Activated CD4-positive, alpha-beta T cell treated with anti-CD3 and anti-CD28 coated beads, Interleukin-2, Interleukin-6, amounts not matched to agents 100 ng/mL and 50 ng/mL, durations not matched to agents 16 hours and 8 hours (primary cell): ENCODE measurements at places on chromosomes 2 and 18.

- no peak for DNase-seq
These were observed 10.2 kb upstream of the PTPN4 start for GRCh38 chr2:119749477-119750012.

- DNase-seq, result no peak
These were observed 76.1 kb upstream of the CPO start for GRCh38 chr2:206863196-206863595.

DNA sequence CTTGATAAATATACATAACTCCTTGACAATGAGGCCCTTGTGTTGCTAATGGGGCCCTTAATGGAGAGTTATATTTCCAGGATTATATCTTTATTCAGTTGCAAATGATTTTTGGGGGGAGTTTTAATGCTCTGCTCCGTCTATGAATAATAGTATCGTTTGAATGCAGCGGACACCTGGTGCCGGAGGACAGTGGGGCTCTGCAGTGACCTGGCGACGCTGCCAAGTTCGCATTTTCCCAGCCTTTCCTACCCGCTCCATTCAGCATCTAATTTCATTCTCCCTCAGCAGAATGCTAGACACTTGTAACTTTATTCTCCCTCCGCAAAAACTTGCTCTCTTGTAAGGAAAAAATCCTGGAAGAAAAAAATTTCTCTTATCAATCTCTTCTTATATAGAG lies 257.6 kb upstream of the SALL3 start:
- DNase-seq, result no peak

DNA sequence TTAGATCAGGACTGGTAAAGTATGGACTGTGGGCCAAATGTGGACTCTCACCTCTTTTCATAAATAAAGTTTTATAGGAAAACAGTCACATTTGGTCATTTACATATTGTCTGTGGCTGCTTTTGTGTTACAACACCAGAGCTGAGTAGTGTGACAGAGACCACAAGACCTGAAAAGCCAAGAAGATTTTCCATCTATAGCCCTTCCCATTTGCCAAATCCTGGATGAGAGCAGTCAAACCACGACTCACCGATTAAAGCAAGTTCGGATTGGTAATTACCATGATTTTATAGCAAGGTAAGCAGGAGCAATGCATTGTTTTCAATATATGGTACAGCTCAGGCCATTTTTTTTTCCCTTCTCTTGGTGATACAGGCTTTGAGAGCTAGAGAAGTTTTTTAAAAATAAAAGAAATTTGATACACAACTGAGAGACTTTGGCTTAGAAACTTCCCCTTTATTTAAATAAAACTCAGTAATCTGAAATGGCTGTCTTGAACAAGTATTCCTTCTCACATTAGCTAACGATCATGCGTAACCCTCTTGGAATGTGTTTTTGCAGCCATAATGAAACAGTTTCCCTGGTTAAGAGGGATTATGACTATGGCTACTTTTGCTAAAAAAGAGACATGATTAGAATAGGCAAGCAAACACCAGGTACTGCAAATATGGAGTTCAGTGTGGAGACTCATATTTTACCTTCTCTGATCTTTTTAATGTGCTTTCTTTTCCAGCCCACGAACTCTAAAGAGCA lies 9.5 kb upstream of the MALL start:
- DNase-seq, result no peak

- no peak for DNase-seq
These were observed 24.8 kb downstream of the BOLL start for GRCh38 chr2:197760293-197760657.

GRCh38 chr2:36235426-36235825 lies 120.2 kb upstream of the CRIM1 start:
- no peak for DNase-seq

GRCh38 chr2:184851576-184851975 lies 253.2 kb downstream of the ZNF804A start:
- no peak for DNase-seq

DNA sequence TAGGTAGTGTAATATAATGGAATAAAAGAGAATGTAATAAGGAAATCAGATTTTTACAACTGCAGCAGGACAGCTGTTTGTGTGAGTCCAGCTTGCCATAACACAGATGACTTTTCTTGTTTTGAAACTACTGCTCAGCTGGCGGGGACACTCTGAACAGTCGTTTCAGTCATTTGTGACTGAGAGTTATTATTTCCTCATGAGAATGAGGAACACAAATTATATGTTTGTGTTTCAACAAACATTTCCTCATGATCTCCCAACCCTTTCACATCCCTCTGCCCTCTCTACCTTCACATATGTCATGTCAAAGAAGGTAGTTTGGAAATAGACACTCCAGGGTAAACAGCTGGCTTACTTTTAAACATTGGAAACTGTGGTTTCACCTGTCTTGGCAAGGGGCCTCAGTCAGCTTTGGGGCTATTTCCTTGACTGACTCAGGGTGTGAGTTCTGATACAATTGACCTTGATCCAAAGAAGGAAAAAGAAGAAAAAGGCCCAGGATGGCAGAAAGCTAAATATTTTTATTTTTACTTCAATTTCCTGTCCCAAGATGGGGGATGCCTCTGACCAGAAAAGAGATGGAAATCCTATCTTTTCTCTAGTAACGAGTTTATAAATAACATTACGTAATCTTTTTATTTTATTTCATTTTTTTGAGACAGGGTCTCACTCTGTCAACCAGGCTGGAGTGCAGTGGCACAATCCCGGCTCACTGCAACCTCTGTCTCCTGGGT lies 593 bp downstream of the SP140L start:
- DNase-seq, result peak; percentile 43

DNA sequence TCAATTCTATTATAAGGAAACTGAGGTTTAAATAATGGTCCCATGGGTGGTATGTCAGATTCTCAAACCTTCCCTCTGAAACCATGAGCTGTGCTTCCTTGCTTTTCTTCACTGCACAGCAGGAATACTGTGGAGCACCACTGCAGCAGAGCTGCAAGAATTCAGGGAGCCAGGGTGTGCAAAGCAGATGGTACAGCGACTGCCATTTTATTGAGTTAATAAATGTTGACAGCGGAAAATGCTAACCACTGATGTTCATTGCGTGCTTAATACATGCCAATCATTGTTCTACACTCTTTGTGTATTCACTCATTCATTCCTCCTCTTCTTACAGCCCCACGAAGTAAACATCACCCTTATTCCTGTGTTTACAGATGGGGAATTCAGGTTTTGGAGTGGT lies 152.2 kb upstream of the THSD7B start:
- DNase-seq, result no peak

DNA sequence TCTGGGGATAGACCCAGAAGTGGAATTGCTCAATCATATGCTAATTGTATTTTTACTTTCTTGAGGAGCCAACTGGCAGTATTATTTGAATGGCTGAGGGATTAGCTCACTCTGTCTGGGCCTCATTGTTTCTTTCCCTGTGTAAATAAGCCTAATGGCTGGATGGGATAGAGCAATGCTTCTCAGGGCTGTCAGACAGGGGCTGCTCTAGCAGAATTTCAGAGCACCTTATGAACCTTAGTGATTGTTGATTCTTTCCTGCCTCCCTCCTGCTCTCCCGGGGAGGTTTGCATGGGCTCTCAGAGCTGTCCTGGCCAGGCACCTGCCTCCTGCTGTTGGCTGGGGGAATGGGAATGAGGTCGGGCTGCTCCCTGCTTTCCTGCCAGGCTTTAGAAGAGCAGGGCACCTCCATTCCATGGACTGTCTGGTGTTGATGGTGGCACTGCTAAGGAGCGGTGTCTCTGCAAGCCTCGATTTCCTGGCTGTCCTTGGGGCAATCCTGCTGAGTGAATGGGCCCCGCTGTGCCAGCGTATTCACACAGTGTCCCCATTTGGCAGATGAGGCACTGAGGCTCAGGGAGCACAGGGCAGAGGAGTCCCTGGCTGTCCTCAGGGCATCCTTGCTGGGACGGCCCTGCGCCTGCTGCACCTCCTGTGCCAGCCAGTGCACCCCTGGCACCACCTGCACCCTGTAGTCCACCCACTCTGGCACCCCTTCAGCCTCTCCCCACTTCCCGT lies 468.2 kb upstream of the HS6ST1 start:
- DNase-seq, result no peak
